Kidney tubule cell (primary cell): ENCODE measurements at places on chromosomes 12 and 14.

GRCh38 chr12:51009056-51009440 is 17.1 kb downstream of the SLC11A2 start:
- DNase-seq: peak; percentile 66

- peak; percentile 82 for DNase-seq
Measured at GRCh38 chr14:32073537-32074189, 3.4 kb upstream of the ARHGAP5 start.

DNA sequence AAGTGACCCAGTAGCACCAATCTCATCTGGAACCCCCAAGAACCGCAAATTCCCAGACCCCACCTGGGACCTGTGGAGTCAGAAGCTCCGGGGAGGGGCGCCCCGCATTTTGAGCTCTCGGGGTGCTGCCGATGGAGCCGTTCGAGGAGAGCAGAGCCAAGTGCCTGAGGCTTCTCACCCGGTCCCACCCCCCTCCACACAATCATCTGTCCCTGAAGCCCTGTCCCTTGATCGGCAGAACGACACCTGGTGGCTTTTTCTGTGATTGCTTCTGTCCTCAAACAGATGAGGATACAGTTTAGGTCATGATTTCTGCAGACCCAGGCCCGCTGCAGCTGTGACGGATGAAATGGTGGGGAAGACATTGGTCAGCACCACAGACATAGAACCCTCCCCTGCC is 74.7 kb downstream of the NOC4L start:
- DNase-seq: peak; percentile 9

DNA sequence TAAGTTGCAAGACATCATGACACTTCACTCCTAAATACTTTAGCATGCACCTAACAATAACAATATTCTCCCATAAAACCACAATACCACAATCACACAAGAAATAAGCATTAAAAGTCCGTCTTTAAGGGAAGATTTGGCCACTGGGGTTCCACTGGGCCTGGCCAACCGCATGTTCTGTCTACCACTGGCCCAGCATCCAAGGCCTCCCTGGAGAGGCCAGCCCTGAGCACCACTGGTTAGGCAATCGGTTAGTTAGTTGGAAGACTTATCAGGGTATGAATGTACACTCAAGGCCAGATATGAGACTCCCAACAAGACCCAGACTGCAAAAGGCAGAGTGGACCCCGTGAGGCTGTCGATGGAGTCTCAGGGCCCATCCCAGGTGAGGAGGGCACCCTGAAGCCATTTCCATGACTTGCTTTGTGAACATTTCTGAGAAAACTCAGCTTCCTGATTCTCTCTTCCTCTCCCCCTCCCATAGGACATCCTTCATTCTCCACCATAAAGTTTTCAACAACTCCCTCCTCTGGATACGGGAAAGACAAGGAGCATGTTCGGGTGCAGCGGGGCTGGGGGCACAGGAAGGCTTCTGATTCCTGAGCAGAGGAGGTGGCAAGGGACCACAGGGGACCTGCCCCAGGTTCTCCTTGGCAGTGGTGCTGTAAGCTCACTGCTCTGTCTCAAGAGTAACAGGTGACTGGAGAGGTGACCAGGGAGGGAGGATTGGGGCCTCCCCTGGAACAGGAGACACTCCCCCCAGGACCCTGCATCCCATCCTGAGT is 5.9 kb downstream of the PXN start:
- DNase-seq: no peak

GRCh38 chr12:111359914-111360276 is 9.0 kb downstream of the PHETA1 start:
- no peak for DNase-seq

- no peak for DNase-seq
Measured at GRCh38 chr14:23069413-23069806, 12.1 kb upstream of the CDH24 start.

DNA sequence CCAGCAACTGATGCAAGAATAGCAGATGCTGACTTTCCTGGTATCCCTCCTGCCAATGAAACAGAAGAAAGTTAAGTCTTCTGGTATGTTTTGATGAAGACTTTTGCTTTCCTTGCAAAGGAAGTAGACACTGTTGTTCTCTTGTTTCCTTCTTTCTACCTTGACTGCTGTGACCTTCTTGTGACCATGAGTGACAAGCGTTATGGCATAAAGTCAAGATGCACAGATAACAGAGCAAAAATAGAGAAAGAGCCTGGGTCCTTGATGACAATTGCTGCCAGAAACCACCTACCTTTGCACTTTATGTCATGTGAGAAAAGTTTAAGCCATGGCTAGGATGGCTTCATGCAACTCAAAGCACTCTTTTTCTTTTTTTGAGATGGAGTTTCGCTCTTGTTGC is 49.2 kb upstream of the LTA4H start:
- no peak for DNase-seq
